GM12878 (cell line): ENCODE measurements at places on chromosomes 6 and 20.

DNA sequence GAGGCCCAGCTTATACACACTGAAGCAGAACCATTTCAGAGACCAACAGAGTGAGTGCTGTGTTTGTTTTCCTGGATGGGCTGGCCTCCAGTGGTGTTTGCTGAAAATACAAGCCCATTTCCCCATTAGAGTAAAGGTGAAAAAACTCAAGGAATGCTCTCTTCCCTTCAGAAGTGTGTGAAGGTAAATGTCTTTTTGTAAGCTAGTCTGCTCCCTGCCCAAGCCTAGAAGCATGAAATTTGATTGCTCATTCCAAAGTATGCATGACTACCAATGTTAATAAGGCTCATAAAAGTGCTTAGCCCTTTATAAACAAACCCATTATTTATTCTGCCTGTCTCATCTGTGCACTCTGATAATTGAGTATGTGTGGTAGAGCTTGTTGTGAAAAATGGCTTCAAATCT, 59.1 kb downstream of the ADGRF1 start:
- DNase-seq: no peak

DNA sequence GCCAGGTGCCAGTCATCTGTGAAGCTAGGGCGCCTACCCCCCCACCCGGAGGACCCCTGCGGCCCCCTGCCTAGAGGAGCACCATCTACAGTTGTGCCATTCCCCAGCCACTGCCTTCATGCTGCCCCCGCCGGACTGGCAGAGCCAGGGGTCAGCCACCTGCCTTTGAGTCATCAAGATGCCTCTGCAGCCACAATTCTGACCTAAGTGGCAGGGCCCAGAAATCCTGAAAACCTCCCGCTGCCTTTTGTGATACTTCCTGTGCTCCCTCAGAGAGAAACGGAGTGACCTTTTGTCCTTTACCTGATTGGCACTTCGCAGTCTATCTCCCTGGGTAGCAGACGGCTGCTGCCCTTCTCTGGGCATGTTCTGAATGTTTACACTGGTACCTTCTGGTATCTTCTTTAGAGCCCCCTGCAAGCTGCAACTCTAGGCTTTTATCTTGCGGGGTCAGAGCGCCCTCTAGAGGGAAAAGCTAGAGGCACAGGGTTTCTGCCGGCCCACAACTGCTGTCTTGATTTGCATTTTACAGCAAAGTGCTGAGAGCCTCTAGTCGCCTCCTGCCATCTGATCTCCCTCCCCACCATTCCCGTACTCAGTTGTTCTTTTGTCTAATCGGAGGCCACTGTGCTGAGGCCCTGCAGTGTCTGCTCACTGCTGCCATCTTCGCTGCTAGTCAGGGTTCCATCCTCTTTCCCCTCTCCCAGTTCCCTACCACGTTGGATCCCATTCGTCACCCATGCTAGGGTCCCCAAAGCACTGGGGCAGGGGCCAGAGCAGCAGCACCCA, 26.9 kb downstream of the SPATA2 start:
- DNase-seq: peak; percentile 9

GRCh38 chr6:5082487-5083306, 2.4 kb upstream of the PPP1R3G start:
- no peak for DNase-seq

DNA sequence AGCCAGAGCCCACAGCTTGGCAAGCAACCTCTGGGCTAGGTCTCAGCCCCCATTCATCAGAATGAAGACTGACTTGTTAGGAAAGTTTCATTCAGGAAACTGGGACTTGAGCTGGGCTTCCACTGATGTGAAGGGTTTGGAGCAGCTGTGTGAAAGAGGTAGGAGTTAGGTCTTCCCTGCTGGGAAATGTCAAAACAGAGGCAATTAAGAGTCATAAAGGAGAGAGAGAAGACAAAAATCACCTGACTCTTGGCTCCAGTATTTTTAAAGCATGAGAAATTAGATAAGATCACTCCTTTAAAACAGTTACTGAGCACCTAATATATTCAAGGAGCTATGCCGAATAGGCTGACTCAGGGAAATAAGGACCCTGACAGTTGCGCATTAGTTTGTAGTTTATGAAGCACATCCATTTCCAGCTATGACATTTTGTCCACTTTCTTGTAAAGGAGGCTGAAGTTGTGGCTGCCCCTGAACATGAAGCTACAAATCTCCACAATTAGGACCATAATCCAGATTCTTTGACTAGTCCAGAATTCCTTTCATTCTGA, 3.9 kb upstream of the TRIM40 start:
- no peak for DNase-seq

- no peak for DNase-seq
Measured at GRCh38 chr6:167495506-167496401, 170.9 kb downstream of the TTLL2 start.

- no peak for DNase-seq
Measured at GRCh38 chr6:28809947-28810658, 113.7 kb downstream of the TRIM27 start.

GRCh38 chr6:143229400-143229799, 168.7 kb downstream of the AIG1 start:
- DNase-seq: no peak

GRCh38 chr6:157050537-157051265, 272.6 kb downstream of the TMEM242 start:
- no peak for DNase-seq

GRCh38 chr6:126661646-126662045, 321.7 kb downstream of the CENPW start:
- no peak for DNase-seq

GRCh38 chr6:3489027-3489757, 32.3 kb upstream of the SLC22A23 start:
- no peak for DNase-seq

DNA sequence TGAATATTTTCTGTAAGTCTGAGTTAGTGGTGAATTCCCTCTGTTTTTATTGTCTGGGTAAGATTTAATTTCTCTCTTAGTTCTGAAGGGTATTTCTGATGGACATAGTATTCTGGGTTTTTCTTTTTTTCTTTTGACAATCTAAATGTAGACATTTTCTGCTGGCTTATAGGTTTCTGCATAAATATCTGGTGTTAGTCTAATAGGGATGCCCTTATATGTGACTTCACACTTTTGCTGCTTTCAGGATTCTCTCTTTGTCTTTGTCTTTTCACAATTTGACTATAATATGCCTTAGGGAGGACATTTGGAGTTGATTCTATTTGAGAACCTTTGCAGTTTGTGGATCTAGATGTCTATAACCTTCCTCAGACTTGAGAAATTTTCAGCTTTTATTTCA, 667.2 kb downstream of the EPHA7 start:
- DNase-seq: no peak

- DNase-seq: no peak
Measured at GRCh38 chr6:30344868-30345671, at the start of gene RPP21. RPP21 (plus strand) TSS chr6:30345156; CDS start chr6:30345172, 16 bp downstream.

DNA sequence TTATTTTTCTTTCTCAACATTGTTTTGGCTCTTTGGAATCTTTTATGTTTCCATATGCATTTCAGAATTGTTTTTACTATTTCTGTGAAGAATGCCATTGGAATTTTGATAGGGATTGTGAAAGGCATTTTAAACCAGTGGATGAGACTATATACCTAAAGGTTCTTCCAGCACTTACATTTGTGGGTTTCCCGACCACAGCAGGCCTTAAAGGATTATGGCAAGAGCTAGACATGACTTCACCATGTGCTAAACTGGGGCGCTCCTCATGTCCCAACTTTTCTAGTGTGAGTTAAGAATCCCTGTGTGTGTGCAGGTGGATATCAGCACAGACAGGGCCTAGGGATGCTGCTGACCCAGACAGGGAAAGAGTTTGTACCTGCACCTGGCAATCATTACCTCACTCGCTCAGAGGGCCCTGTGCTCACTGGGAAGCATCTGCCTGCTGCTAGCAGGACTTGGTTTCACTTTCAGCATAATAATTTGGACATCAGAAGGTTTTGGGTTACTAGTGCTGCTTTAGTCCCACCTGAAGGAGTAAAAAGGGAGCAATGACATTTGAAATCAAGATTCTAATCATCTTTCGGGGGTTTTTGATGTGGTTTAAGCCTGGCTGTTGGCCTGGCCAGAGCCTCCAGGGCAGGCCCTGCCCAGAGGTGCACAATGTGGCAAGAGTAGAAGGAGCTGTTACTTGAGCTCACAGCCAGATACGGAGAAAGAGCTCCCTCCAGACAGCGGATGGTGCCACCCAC, 137.1 kb downstream of the CDC5L start:
- DNase-seq: no peak

GRCh38 chr6:45049188-45049843, 278.8 kb upstream of the RUNX2 start:
- DNase-seq: no peak
